Heart right ventricle (tissue), 16 donors: ENCODE measurements at places on chromosomes 7 and 10. TPM values are rescaled to one million over a fixed set of nuclear protein-coding genes. Genes with fewer than 3 reads are reported as not detected.

The POLR2J2 gene
- polyA plus RNA-seq = 8.6 TPM

DNA sequence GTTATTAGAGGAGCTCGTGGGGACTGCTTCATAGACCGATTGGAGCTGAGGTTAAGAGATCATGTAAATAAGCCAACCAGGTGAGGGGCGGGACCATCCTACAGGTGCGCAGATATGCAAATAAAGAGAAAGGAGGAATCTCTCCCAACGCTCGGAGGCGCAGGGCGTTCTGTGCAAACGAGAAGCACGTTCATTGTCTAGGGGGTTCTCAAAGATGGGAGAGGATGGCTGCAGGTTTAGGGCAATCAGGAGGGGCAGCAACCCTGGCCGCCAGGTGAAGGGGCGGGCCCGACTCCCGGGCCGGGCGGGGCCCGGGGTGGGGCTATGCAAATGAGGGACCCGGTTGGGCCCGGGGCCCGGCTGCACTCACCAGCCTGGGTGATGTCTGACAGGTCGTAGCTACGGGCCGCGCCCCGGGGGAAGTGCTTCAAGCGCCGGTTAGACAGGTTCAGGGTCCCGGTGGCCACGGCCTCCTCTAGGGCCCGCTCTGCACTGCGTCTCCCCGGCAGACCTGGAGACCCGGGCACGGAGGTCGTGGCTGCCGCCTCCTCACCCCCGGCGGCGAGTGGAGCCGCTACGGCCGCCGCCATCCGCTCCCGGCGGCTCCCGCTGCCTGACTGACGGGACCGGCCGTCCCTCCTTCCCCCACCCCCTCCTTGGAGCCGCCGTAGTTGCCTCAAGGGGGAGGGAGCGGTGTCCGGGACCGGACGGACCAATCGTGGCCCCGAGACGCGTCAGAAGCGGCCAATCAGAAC, at the start of gene LRCH4:
Gene LRCH4, minus strand, starts transcription at position 619 of the 755 bp plus-strand sequence. Its CDS starts 29 bp downstream, at position 590.
- no peak for DNase-seq

The ERVW-1 gene
- not detected for polyA plus RNA-seq

GRCh38 chr7:22640269-22640668, 86.7 kb upstream of the IL6 start:
- no peak for DNase-seq

GRCh38 chr7:33842150-33842549, 63.2 kb upstream of the BMPER start:
- DNase-seq = no peak

GRCh38 chr7:112362053-112362650, 88.1 kb upstream of the IFRD1 start:
- DNase-seq = no peak

The FKBP9 gene
- 32.2 TPM for polyA plus RNA-seq

GRCh38 chr7:122067077-122067476, 77.0 kb downstream of the AASS start:
- no peak for DNase-seq

The TUBAL3 gene
- polyA plus RNA-seq = 0.51 TPM

DNA sequence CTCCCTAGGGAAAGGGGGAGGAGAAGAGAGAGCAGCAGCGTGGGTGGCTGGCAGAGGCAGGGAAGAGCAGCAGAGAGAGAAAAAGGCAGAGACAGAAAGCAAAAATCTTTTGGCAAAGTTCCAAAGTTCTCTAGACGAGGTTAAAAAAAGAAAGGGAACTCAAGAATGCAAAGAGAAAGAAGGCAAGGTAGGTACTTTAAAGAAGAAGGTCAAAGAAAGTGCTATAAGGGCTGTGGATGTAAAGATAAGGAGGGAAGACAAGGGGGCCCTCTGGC, 20.2 kb upstream of the OPTN start:
- DNase-seq = no peak

The GPNMB gene
- polyA plus RNA-seq = 49.6 TPM

DNA sequence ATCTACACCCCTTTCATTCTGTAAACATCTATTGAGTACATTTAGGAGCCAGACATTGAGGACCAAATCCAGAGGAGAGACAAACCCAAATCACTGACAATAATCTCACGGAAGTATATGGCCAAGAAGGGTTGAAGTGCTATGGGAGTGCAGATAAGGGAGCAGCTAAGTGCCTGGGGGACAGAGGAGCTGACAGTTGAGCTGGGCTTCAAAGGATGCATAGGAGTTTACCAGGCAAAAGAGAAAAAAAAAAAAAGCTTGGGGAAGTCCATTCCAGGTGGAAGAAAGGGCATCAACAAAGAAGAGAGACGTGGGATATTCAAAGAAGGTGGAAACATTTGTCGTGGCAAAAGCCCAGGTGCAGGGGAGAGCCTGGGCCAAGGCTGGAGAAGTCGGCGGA, 60.5 kb upstream of the NANOS1 start:
- DNase-seq = no peak

The TMEM236 gene
- polyA plus RNA-seq = 0.37 TPM

The SLC18A2 gene
- polyA plus RNA-seq = 0.07 TPM

GRCh38 chr7:124480036-124480820, 285.4 kb downstream of the GPR37 start:
- DNase-seq = no peak

The SLC13A4 gene
- polyA plus RNA-seq = 2.8 TPM

The ORAI2 gene
- polyA plus RNA-seq = 5.8 TPM

GRCh38 chr7:1059200-1060091, 15.1 kb downstream of the GPR146 start:
- no peak for DNase-seq

DNA sequence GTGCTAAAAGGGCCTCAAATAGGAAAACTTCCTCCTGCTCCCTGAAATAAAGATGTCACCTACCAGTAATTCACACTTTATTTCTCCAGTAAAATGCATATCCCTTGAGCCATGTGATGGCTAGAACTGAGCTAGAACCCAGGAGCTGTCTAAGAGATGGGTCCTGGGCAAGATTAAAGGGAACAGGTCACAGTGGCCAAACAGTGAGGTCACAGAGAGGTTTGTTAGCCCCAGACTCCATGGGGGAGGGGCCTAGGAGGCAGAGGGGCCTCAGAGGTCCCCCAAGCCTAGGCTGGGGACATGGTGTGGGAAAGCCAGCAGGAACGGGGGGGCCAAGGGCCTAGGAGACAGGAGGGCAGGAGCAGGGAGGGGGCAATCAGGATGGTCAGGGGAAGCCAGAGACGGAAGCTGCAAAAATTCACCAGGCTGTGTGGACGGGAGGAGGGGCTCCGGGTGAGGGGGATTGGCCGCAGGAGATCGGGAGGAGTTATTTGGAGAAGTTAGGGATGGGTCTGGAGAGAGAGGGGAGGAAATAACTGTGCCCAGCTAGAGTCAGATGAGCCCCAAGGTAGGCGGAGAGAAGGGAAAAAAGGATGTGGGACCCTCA, 3.3 kb downstream of the FBXO24 start:
- DNase-seq = no peak

GRCh38 chr7:142454862-142455261, 197.0 kb upstream of the PRSS58 start:
- DNase-seq = no peak

DNA sequence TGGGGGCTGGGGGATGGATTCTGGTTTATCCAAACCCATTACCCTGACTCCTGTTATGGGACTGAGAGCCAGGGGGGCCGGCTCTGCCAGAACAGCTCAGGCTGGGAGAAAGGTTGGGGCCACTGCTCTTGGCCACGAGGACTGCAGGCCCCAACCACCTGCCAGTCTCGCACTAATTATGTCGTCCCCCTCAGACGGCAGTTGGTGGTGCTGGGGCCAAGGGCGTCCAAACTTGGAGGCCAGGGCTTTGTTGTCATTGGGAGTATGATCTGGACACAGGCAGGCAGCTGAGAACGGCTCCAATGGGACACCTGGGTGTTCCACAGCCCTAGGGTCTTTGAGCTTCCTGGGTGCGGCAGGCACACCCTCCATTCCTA, 34.7 kb downstream of the DRGX start:
- no peak for DNase-seq

The ASB13 gene
- polyA plus RNA-seq = 8.4 TPM

- no peak for DNase-seq
Measured at GRCh38 chr10:116490028-116490662, 55.6 kb upstream of the PNLIP start.

The MAT1A gene
- not detected for polyA plus RNA-seq

GRCh38 chr7:91720260-91720937, 160.1 kb downstream of the MTERF1 start:
- no peak for DNase-seq

DNA sequence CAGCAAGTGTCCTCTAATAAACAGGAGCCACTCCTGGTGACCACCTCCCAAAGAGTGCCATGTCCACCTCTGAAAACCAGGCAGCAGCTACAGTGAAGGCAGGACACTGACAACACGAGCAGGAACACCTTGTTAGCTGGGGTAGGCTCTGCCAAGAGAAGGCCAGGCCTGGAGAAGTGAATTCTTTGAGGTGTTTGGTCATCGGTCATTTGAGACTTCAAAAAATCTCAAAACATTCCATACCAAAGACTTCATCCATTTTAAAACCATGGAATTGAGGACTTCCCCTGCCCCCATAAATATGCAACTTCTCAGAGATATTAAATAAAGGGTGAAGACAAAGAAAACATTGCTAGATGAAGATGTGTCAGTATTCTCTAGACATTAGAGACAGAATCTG, 28.4 kb upstream of the OPALIN start:
- DNase-seq = no peak

GRCh38 chr10:55233090-55233489, 432.1 kb upstream of the PCDH15 start:
- DNase-seq = no peak

GRCh38 chr10:125607689-125608290, 75.2 kb downstream of the TEX36 start:
- DNase-seq = no peak

The TFR2 gene
- polyA plus RNA-seq = 0.29 TPM

DNA sequence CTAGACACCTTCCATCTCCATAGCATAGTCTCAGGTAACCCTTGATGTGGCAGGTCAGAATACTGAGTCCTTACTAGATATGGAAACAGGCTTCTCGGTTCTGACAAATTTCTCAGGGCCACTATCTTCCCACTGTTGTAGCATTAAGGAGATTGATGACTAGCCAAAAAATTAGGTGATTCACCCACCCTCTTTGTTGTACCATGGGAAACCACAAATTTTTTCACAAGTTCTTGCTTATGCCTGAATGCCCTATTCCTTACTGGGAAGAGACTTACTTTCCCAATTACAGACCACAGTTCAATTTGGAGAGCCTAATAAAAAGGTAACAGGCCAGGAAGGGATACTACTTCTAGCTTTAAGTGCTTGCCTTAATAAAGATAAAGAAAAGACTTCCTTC, 948.8 kb downstream of the GRM8 start:
- DNase-seq = no peak

The CCDC136 gene
- 13.5 TPM for polyA plus RNA-seq

- no peak for DNase-seq
Measured at GRCh38 chr10:119701861-119702260, 24.0 kb upstream of the INPP5F start.

The DPCD gene
- 46.8 TPM for polyA plus RNA-seq

DNA sequence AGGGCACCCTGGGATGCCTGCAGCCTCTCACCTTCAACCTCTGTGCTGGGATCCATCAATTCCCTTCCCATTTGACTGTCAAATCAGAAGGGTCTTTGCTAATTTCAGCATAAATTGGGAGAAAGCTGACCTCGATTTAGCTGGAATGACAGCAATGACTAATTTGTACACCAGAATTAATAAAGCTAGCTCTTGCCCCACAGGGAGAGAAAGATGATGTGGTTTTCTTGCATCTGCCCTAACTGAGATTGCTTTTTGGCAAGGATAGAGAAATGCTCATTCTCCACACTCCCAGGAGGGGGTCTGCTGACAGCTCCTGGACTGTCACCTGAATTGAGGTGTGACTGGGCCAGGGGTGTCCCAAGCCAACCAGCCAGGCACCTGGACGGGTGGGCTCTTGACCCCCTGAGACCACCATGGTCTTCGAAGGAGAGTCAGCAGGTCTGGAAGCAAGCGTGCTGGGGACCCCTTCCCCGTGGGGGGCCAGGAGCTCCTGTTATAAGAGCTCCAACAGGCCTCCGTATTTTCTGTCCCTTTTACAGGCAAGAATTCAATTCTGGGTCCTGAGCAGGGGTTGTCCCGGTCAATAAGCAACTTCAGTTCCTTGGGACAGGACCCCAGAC, 42.1 kb downstream of the RBM17 start:
- no peak for DNase-seq

The NUTM2E gene
- 0.28 TPM for polyA plus RNA-seq

DNA sequence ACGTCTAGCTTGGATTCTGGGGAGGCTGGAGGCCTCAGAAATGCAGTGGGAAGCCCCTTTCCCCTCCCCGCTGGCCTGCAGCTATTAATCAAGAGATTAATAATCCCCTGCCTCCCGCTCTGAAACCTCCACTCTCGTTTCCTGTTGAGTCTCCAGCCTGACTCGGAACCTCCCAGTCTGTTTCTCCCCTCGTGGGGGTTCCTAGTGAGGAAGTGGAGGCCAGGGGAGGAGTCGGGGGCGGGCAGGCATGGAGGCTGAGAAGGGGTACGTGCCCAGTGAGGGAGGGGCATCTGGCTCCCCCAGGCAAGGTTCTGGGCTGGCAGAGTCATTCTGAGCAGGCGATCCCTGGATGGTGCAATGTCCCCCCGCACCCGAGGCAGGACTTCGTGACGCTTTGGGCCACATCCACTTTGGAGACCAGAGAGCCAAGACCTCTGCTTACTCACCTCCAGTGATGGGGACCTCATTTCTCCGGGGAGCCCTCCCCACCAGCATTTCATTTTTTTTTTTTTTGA, 73.6 kb downstream of the COL26A1 start:
- no peak for DNase-seq

GRCh38 chr10:62619413-62619738, 185.1 kb upstream of the ADO start:
- DNase-seq = no peak

The VSTM4 gene
- polyA plus RNA-seq = 6.1 TPM

GRCh38 chr7:149689291-149689721, 84.1 kb downstream of the ZNF467 start:
- DNase-seq = no peak
